ENCODE measurements at places on chromosomes 2 and 18.

DNA sequence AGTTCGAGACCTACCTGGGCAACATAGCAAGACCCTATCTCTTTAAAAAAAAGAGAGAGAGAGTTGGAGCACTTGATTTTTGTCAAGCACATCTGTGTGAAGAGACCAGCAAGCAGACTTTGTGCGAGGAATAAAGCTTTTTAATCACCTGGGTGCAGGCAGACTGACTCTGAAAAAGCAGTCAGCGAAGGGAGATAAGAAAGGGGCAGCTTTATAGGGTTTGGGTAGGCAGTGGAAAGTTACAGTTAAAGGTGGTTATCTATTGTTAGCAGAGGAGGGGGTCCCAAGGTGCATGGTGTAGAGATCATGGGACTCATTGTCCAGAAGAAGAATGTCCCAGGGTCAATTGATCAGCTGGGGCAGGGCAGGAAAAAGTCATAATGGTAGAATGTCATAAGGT is 34.4 kb downstream of the NCL start:
- no peak for DNase-seq

GRCh38 chr18:74709452-74709851 is 111.8 kb downstream of the ZNF407 start:
- no peak for DNase-seq

DNA sequence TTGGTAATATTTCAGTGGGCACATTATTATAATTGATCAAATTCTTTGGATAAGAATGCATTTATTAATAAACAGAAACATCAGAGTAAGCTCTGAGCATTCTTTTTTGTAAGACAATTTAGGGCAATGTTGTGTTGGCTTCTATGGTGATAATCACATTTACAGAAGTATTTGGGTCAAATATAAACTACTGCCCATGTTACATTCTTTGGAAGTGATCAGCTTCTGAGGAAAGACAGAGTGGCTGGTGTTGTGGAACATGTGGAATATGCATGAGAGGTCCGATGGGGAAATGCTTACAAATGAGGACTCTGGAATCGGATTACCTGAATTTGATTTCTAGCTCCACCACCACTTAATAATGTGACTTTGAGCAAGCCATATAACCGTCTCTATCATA is 19.4 kb downstream of the SERPINB13 start:
- no peak for DNase-seq

GRCh38 chr2:50995610-50996009 is 36.3 kb downstream of the NRXN1 start:
- no peak for DNase-seq

GRCh38 chr18:14907420-14907819 is 159.4 kb downstream of the ANKRD30B start:
- no peak for DNase-seq

GRCh38 chr2:72131916-72132841 is 15.5 kb downstream of the CYP26B1 start:
- DNase-seq: no peak

- DNase-seq: no peak
Observed at GRCh38 chr2:20103530-20103929, 52.1 kb upstream of the LAPTM4A start.

- DNase-seq: no peak
Observed at GRCh38 chr18:49970319-49970718, 157.0 kb upstream of the ACAA2 start.

DNA sequence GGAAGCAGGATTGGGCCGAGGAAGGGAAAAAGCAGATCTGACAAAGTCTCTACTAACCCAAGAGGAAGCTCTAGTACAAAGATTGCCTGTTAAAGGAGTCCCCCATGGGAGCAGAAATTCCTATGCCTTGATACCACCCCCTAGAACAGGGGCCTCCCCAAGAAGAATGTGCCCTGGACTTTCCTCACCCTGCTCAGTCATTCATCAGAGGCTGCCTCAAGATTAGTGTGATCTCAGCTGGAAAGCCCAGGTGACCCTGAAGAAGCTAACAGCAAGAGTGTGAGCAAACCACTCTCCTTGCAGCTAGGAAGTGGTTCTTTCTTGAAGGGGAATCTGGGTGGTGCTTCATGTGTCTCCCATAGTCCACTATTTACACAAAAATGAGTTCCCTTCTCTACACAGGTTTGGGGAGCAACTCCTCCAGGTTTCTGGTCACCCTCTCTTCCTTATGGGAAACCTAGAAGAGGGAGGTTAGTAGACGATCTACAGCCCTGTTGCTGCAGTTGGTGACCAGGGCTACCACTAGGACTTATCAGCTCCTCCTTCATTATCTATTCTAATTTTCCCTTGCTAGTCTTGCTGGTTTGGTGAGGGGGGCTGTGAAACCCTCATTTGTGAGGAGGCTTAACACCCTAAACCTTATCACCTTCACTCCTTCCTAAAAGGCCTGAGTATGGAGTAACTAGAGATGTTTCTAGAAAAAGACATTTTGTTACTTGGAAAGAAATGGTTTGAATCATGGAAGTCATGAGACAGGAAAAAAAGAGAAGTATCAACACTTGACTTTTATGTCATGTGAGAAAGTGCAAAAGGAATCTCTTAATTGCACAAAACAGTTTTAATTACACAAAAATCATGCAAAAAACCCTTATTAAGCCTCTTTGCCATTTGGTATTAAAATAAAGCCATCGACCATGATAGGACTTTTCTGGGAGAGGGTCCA is 2.9 kb upstream of the WDR7 start:
- DNase-seq: no peak
